ENCODE measurements at places on chromosomes 7 and 10.

- DNase-seq: no peak
Observed at GRCh38 chr7:37234334-37234733, 214.3 kb downstream of the ELMO1 start.

DNA sequence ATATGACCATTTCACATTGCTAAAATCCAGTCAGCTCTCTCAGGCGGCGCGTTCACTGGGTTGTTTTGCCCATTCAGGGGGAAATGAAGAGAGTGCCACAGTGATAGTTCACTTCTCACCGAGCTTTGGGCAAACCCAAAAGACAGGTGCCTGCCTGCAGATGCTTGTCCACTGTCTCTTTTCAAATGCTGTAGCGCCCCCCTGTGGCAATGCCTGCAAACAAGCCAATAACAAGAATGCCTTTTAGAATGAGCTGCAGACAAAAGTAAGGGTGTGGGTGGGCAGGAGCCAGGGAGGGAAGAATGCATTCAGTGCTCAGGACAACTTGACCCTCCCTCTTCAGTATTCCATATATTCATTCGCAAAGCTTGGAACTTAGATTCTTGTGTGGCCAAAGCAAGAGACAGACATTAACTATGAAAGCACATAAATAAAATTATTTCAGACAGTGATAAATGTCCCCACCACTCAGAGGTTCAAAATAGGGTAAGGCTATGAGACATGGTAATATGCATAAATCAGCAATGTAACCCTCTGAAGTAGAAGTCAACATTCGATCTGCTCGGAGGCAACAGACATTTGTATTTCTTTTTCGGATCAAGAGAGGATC, 86.9 kb downstream of the JAZF1 start:
- peak; percentile 8 for DNase-seq

DNA sequence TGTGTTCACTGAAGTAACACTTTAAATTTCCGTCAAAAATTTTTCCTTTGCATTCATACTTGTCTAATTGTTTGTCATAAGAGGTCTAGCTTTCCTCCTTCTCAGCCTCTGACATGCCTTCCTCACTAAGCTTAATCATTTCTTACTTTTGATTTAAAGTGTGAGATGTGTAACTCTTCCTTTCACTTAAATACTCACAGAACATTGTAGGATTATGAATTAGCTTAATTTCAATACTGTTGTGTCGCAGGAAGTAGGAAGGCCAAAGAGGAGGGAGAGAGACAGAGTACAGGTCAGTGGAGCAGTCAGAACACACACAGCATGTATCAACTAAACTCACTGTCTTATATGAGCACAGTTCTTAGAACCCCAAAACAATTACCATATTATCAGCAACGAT, 99.0 kb downstream of the SRPK2 start:
- DNase-seq: no peak

GRCh38 chr7:144057954-144058353, 9.2 kb downstream of the OR2A5 start:
- DNase-seq: no peak

- DNase-seq: no peak
Observed at GRCh38 chr7:84144480-84144879, 50.1 kb downstream of the SEMA3A start.

DNA sequence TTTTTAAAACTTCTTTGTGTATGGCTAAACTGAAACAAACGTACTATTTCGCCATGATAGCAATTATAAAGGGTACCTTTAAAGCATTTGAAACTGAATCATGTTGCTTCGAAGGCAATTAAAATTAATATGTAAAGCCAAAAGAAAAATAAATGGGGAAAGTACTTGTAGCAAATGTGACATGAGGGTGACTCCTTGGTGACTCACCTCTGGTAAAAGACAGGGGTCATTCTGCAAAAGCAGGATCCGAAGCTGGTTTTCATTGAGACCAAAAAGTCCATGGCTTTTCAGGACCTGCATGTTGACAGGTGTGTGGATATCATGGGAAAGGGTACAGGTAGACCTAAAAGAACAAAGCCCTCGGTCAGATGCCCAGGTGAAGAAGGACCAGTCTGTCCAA, 1.5 kb downstream of the ZC3HAV1L start:
- no peak for DNase-seq

- DNase-seq: no peak
Observed at GRCh38 chr10:108060246-108060645, 895.7 kb upstream of the SORCS1 start.

- no peak for DNase-seq
Observed at GRCh38 chr7:140134039-140134438, 42.7 kb downstream of the KDM7A start.

DNA sequence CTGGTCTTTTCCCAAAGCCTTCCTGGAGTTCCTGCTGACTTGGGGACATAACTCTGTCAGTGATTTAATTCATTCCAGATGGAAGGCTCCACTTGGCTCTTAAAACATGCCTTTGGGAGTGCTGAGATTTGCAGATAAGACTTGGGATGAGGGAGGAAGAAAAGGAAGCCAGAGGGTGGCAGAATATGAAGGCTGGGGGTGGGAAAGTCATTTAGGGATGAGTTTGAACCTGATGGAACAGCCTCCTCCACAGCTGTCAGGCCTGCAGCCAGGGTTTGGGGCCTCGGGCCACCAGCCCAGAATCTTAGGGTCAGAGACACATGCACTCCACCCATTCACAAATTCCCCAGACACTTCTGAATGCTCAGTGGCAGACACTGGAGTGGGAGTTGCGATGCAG, 28.4 kb upstream of the EIF5AL1 start:
- no peak for DNase-seq

DNA sequence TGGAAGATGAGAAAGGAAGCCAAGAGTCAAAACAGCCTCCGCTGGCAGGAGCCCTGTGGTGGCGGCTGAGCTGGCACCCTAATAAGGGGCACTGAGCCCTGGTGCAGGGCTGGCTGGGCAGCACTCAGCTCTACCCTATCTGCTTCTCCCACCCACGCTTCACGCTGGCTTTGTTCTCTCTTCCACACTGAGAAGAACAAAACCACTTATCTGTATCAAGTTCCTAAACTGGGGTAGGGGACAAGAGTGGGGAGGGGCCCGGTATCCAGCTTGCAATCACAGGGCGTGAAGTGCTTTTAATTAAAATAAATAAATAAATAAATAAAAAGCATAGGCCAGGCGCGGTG, 52.1 kb downstream of the FAM53B start:
- DNase-seq: no peak

- no peak for DNase-seq
Observed at GRCh38 chr10:98469001-98469931, 22.5 kb upstream of the HPS1 start.

DNA sequence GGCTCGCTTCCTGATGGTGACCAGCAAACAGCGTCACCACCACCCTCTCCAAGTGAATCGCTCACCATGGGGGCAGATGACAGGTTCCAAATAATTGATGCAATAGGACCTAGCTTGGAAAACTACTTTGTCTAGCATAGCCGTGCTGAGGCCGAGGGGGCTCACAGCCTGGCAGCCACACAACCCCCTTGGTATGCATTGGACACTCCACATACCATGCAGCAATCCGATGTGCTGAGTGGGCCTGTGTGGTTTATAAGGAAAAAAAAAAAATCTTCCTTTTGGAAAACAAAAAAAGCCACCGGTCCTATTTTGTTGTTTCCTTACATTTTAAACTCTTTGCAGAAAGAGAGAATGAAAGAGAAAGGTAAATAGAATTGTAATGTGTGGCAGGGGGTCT, 15.1 kb downstream of the GATA3 start:
- DNase-seq: no peak
